Stimulated activated CD8-positive, alpha-beta memory T cell treated with anti-CD3 and anti-CD28 coated beads, Interleukin-7, amount 100 ng/mL, for 24 hours (primary cell): ENCODE measurements at places on chromosomes 4 and X.

- no peak for DNase-seq
Measured at GRCh38 chr4:151475035-151475714, 66.2 kb downstream of the FHIP1A start.

GRCh38 chrX:103615781-103616371, 8.1 kb downstream of the TCEAL3 start:
- no peak for DNase-seq

- no peak for DNase-seq
Measured at GRCh38 chrX:30533266-30533665, 44.3 kb downstream of the TASL start.

GRCh38 chr4:24778464-24779225, 16.7 kb upstream of the SOD3 start:
- DNase-seq = no peak

GRCh38 chr4:61648264-61648663, 448.1 kb downstream of the ADGRL3 start:
- DNase-seq = no peak

DNA sequence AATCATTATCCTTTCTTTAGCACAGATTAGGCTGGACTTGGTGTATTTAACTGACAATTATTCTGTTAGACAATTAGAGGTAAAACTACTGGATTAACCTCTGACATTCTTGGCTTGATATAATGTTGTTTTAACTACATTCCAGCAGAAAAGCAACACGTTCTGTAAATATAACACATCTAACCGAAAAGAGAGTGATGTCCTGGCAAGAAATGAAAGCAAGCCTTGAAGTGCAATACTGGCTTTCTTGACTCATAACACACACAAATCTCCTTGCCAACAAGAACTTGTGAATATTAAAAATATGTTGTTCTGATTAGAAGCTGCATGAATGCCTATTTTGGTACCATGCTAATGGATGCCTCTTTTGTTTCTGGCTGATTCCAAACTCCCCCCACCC, 76.4 kb downstream of the EFHC2 start:
- DNase-seq = no peak

- DNase-seq = no peak
Measured at GRCh38 chr4:153210727-153211126, 6.5 kb downstream of the TRIM2 start.

DNA sequence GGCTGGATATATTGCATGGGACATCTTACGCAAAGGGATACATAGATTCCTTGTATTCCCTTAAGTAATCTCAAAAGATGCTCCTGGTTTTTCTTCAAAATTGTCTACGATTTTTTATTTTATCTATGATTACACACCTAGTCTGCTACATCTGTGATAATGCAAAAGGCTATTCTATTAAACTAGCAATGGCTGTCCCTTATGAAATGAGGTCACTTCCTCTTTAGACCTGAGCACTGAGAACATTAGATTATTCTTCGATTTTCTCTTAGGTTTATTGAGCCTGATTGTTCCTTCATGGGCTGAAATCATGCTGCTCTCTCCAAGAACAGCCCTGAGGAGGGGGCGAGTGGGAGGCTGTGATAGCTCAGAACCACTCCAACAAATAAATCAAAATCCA, 126.8 kb upstream of the ENPP6 start:
- no peak for DNase-seq

DNA sequence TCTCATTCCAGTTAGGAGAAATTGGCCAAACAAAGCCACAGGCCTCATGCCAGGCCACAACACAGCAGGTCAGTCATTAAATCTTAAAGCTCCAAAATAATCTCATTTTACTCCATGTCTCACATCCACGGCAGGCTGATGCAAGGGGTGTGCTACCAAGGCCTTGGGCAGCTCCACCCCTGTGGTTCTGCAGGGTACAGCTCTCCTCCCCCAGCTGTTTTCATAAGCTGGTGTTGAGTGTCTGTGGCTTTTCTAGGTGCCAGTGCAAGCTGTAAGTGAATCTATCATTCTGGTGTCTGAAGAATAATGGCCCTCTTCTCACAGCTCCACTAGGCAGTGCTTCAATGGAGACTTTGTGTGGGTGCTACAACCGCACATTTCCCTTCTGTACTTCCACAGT, 949.2 kb downstream of the TECRL start:
- no peak for DNase-seq

- DNase-seq = no peak
Measured at GRCh38 chr4:39446483-39446841, 12.3 kb downstream of the RPL9 start.

DNA sequence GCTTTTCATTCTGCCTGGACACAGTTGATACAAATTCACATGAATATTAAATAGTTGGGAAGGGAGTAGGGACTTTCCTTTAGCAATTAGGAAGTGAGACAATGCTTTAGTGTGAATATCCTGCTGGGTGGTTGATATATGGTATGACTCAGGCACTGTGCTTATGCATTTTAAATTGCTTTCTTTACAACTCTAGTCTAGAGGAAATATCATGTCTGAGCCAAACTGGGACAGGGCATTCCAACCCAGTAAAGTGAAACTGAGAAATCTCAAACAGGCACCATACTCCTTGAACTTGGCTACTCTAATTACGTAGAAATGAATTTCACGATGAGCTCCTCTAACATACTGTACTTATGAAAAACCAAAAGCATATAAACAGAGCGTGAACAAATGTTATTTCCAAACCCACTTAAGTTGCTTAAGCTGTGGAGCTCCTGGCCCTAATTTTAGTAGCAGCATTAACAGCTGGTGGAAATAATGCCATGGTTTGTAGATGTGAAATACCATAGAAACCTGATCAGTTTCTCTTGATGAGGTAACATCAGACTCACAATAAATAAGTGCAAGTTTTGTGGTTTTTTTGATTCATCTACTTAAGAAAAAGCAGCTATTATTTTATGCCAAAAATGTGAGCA, 242.9 kb upstream of the GK2 start:
- DNase-seq = no peak

GRCh38 chrX:103554687-103555424, 30.5 kb upstream of the TCEAL4 start:
- DNase-seq = peak; percentile 26

DNA sequence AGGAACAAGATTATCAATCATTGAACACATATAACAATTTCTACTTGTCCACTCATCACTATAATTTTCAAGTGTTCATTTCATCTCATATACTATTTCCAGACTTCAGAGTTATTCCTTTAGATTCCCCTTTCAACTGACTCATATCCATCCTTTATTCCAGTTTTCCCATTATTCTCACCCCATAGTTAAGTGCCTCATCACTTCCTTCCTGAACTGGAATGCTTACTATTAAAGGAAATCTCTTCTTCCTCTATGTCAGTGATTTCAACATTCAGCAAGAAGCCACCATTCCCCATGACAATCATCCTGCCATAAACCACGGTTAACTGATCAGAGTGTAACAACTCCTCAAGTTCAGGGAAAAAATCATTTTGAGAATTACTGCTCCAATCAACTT, 198.9 kb downstream of the FBXO8 start:
- DNase-seq = no peak

DNA sequence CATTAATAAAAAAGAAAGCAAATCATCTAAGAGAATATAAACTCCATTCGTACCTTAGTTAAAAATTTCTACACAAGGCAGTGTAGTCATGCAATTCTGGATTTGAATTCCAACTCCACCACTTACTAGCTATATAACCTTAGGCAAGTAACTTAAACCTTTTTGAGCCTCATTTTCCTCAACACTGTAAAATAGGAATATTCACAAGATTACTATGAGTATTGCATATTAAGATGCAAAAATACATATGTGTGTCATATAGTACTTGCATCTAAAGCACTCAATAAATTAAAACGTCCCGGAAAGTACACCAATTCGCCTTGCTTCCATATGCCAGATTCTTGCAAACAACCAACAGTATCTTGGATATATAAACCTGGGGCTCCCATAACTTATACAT, 42.0 kb downstream of the HNRNPD start:
- DNase-seq = no peak

DNA sequence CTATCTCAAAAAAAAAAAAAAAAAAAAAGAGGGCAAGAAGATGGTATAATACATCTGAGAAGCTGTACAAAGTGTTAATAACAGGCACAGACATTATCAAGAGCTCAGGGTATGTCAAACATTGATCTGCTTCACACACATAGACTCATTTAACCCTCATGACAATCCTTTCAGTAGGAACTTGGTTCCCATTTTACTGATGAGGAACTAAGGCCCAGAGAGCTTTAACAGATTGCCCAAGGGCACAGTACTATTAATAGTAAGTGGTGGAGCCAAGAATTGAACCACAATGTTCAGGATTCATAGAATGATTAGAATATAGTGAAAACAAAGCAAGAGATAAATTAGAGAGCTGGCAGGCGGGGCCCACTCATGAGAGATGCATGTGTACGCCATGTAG, 154.4 kb downstream of the EFHC2 start:
- no peak for DNase-seq

DNA sequence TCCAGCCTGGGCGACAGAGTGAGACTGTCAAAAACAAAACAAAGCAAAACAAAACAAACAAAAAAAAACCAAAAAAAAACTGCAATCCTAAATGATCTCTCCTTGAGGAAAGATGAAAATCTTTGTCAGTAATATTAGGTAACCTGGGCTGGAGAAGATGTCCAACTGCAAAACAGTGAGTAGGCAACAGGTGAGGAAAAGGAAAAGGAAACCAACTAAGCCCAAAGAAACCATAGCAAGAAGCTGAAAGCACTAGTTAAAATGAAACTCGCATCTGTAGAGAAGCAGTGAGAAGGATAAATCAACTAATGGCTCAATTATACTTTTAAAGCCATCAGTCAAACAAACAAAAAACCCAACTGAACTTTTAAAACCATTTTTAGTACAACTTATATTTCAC, 54.2 kb downstream of the ENOX2 start:
- no peak for DNase-seq

- no peak for DNase-seq
Measured at GRCh38 chrX:13380211-13380610, 60.4 kb upstream of the ATXN3L start.

GRCh38 chr4:78119698-78120097, 62.6 kb downstream of the FRAS1 start:
- DNase-seq = no peak
